ENCODE measurements at places on chromosomes 1 and 21.

- no peak for DNase-seq
These were observed 116.2 kb upstream of the USP24 start for GRCh38 chr1:55331351-55331750.

GRCh38 chr1:1403653-1404052 is 3.4 kb downstream of the MRPL20 start:
- no peak for DNase-seq

GRCh38 chr1:47680815-47681475 is 243.1 kb downstream of the FOXD2 start:
- no peak for DNase-seq

GRCh38 chr1:176831150-176831549 is 333.4 kb downstream of the ASTN1 start:
- DNase-seq: no peak

DNA sequence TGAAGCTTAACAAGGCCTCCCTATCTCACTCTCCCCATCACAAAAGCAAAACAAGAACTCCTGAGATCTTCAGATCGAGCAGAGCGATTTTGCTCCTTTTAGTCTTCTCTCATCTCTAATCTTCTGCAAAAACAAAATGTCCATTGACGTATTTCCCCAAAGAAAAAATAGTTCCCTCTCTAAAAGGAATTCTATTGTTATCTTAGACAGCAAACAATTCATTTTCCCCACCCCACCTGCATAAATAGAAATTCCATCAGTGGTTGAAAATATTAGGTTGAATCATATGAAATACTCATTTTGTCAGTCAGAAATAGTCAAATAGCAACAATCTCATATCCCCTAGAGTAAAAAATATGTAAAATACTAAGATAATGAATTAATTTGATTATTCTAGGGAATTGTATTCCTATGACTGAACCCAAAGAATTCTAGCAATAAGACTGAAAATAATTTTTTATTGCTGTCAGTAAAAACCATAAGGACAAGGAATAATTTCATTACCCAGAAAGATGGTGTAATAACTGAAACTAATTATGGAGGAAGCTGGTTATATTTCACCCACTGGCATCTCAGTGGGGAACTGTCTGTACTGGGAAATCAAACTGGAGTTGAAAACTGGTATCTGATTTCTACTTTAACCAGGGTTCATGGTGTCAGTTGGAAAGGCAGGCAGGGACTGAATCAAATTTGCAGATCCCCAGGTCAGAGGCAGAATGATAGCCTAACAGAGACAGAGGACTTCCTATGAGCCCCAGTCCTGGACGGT is 51.3 kb downstream of the RHOU start:
- no peak for DNase-seq

Measured in stimulated activated CD8-positive, alpha-beta memory T cell treated with anti-CD3 and anti-CD28 coated beads, Interleukin-4, amount 100 ng/mL, for 24 hours (primary cell).